NCI-H524 treated with DMSO at 0.1 percent for 48 hours (cell line): ENCODE measurements at places on chromosomes 4 and X.

DNA sequence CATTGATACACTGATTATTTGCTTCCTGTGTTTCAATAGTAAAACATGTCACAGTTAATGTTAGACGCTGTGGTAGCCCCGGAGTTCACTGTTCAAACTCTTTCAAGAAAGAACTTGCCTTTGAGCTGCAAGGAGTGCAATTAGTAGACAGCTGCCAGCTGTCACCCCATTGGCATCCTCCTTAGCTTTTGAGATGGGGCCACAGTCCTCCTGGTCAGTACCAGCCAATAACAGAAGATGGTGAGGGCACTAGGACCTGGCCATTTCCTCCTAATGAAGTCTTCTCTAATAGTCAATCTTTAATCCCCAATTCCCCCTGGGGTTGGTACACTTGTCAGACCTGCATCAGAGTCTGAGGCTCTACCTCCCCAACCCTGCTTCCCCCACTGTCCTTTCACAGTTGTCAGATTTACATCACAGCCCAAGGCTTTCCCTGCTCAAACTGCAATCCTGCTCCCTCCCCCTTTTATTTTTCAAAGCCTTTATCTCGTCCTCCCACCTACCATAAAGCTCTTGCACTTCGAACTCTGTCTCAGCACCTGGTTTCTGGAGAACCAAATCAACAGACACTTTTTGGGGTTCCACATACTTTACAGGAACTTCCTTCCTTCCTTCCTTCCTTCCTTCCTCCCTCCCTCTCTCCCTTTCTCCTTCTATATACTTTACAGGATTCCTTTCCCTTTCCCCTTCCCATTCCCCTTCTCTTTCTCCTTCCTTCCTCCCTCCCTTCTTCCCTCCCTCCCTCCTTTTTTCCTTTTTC, 182.0 kb downstream of the RASL11B start:
- DNase-seq = peak; percentile 88

DNA sequence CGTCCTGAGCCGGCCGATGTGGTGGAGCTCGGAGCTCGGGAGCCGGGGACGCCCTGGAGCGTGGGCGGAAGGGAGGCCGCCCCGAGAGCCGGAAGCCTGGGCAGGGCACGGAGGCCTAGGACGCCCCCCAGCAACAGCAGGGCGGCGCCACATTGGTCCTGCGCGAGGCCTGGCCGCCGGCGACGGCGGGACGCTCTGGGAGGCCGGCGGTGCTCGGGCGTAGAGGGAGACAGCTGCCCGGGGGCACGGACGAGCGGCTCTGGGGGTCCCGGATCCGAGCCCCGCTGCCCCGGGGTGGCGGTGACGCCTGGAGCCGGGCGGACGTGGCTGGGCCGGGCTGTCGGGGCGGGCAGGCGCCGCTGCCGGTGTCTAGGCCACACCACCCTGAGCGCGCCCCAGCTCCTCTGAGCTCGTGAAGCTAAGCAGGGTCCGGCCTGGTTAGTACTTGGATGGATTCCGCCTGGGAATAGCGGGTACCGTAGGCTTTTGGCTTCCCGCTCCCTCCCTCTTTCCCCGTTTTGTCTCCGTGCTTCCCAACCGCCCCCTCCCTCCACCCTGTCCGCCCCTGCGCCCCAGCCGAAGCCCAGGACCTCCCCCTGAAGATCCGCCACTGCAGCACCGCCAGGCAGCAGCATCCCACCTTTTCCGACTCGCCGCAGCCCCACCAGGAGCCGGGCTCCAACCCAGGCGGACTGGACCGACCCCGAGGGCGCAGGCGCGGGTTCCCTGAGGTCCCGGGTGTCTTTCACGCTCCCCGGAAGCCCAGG, 12.1 kb downstream of the FRG2 start:
- DNase-seq = no peak

- DNase-seq = no peak
Observed at GRCh38 chr4:81180916-81181315, 34.1 kb downstream of the PRKG2 start.

GRCh38 chrX:110282922-110283321, 35.0 kb downstream of the AMMECR1 start:
- DNase-seq = no peak

DNA sequence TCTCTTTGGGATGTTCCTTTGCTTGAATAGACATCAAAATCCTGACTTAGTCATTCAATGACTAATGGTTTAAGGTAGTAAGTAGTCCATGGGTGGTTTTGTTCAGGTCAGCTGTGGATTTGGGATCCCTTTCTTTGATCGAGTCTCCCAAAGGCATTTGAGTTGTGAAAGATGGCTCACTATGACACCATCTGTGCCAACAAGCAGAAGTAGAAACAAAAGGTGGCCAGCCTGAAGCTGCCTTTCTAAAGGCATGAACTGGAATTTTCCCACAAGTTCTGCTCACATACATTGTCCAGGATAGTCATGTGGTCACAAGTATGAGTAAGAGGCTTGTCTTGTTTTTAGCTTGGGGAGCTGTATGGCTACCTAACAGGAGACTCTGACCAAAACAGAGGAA, 129.9 kb downstream of the CCNG2 start:
- DNase-seq = no peak

DNA sequence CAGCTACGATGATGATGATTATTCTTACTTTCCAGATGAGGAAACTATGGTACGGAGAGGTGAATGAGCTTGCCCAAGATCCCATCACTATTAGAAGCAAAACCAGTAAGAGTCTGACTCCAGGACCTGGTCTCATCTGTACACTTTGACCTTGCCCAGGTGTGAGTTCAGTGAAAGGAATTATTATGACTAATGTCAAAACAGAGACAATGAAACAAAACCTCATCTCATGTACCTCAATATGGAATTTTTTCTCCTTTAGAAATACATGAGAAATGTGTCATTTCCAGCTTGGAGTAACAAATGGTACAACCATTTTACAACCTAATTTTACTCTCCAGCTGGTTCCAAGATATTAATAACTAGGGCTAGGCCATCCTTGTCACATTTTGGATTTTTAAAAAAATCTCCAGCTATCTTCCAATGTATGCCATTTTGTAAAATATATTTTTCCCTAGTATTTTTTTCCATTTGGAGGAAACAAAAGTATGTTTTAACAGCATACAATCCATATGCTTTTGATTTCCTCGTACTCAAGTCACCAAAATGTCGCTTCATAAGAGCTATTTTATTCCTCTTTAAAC, 213.8 kb downstream of the PTTG2 start:
- DNase-seq = no peak

DNA sequence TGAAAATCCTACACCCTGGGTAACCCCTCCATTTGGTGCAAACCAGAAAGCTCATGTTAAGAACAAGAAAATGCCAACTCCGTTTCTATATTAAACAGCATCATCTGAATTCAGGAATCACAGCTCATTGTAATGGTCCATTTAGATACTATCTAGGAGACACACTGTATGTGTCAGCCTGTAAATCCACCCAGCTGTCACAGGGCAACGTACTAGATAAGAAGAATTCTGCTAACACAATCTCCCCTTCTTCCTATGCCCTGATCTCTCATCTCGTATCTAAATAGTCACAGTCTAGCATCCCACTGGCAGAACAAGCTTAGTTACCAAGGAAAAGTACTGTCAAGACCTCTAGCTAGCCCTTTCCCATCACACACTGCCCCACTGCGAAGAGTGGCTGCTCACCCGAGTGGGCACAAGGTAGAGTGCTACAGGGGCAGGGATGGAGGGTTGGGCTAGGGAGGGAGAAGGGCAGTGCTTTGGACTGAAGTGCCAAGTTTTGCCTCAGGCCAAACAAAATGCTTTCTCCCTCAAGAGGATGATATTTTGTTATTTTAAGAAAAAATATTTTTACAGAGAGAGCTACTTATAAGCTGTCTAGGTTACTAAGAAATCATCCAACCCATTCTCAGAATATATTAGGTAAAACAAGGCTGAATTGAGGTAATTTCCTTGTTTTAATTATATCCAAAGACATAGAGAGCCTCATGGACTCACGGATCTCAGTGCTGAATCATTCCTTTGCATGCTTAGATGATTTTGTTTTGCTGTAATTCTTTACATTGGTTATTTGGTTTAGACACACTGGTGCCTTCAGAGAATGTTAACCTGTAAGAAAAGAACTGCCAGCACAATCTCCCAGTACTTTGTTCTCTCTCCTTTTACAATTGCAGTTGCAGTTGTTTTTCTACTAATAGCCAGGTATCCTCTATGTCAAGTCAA, 196.6 kb downstream of the PRDM5 start:
- DNase-seq = no peak

DNA sequence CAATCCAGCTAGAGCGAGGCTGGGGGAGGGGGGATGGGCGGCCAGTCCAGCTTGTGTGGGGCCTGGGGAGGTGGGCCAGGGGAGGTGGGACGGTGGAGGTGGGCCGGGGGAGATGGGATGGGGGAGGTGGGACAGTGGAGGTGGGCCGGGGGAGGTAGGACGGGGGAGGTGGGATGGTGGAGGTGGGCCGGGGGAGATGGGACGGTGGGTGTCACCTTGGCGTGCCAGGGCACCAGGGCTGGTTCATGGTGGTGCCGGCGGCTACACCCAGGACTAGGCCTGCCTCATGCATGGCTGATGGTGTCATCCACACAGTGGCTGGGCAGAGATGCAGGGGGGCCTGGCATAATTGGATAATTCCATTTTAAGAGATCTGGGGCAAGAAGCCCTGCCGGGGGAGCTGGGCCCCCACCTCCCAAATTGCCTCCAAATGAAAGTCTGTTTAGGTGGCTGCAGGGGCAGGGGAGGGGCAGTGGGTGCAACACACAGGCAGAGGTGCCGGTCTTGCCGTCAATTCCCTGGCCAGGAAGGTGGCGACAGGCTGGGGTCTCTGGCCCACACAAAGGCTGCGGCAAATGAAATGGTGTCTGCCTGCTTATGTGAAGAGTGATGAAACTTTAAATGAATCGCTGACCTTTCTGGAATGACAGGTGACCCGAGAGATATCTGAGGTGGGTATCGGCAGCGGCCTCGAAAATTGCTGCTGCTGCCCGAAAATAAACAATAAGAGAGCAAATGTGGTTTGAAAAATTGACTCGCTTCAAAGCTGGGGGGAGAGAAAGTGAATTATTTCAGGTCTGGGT, 82.1 kb downstream of the FAM53A start:
- no peak for DNase-seq

DNA sequence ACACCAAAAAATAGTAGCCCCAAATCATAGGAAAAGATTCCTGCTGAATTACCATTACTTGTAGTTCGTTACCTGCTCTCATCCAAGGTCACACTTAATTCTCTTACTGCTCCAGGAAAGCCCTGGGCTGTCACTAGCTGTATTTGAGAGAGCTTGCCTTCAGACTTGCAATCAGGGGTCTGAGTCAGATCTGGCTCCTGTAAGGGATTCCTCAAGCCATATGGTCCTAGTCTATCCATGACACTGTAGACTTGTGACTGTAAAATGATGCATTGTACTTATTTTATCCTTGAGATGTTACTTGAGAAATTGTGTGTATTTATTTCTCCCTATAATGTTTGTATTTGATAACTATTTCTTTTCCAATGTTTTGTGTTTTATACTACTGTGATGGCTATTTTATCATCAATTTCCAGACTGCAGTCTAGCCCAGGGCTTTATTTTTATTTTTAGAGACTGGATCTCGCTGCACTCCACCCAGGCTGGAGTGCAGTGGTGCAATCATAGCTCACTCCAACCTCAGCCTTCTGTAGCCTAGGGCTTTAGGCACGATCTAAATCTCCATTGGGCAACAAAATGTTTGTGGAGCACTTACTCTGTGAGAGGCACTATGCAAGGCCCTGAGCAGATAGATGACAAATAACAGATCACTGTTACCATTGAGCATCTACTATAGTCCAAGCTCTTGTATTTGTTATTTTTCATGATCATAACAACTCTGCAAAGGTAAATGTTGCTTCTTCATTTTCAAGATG, 24.2 kb downstream of the ERVMER34-1 start:
- no peak for DNase-seq

- DNase-seq = no peak
Observed at GRCh38 chr4:119209077-119209476, 3.4 kb upstream of the USP53 start.

DNA sequence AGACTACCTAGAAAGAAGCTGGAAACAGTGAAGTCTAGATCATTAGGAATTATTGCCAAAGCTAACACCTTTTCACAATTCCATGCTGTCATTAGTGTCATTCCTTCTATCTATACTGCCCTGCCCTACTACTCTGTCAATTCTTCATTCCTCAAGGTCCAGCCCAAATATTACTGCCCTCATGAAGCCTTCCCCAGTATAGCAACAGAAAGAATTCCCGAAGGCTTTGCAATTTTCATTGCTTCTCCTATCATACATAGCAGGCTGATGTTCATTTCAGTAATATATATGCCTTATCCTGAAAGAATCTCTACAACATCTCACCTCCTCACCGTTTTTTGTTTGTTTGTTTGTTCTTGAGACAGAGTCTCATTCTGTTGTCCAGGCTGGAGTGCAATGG, 63.9 kb downstream of the APBB2 start:
- no peak for DNase-seq
